ENCODE measurements at places on chromosomes 11 and 22. TPM values are rescaled to one million over a fixed set of nuclear protein-coding genes. Genes with fewer than 3 reads are reported as not detected.

DNA sequence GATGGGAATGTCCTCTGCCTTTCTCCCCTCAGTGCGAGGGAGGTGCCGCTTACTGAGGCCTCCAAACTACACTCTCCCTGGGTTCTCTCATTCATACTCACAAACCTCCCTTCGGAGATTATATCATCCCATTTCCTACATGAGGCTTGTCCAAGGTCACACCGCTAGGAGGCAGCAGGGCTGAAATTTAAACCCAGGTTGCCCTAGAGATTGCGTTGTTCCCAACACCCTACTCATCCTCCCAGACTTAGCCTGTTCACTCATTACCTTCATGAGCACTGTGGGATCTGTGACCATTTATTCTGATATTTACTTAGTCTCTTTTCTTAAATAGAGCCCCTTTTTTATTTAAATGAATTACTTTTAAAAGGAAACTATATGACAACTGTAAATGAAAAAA lies 31.1 kb downstream of the SDHAF2 start:
- no peak for DNase-seq

GRCh38 chr22:20102203-20102780 lies 13.6 kb upstream of the RANBP1 start:
- DNase-seq: no peak

GRCh38 chr11:83115026-83115425 lies 41.9 kb upstream of the PCF11 start:
- no peak for DNase-seq

GRCh38 chr11:71153005-71153390 lies 99.4 kb downstream of the SHANK2 start:
- no peak for DNase-seq

DNA sequence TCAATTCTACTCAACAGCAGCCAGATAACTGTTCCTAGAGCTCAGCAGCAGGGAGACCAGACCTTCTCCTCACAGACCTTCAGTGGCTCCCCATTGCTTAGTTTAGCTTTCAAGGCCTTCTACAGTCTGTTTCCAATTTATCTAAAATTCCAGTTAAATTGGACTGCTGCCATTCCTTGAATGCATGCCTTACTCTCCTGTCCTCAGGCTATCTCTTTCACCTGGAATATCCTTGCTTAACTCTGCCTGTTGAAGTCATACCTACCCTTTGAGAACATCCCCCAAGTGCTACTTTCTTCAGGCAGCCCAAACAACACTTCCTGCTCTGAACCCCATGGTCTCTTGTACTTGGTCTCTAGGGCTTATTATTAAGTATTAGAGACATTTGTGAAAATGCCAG lies 120.7 kb upstream of the TENM4 start:
- no peak for DNase-seq

- no peak for DNase-seq
These were observed 3.0 kb upstream of the SEC14L3 start for GRCh38 chr22:30474683-30475424.

DNA sequence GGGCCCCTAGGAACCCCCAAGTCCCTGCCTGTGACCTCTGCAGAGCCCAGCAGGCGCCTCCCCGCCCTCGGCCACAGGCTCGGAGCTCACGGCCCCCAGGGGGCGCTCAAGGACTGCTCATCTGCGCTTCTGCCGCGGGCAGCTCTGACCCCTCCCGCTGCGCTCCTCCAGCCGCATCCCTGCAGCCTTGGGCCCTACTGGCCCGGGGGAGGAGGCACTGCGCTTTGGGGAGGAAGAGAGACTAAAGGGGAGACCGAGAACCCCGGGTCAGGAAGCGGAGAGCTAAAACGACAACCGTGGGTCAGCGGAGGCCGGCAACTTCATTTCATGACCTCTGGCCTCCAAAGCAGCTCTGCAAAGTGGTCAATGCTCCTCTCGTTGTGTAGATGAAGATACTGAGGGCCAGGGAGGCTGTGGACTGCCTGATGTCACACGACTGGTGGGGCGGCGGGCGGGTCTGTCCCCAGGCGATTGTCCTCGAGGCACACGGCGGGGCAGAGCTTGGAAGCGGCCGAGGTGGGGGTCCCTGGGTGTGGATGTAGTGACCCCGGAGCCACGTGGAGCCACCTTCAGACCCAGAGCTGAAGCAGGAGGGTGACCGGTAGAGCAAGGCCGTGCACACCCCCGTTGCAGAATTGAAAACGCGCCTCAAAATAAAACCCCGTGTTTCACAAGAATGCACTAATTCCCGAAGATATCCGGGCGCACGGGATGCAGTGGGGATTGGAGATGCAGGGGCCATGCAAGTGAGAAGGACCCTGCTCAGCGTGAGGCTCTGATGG lies 2.7 kb upstream of the KRTAP5-6 start:
- DNase-seq: peak; percentile 94

DNA sequence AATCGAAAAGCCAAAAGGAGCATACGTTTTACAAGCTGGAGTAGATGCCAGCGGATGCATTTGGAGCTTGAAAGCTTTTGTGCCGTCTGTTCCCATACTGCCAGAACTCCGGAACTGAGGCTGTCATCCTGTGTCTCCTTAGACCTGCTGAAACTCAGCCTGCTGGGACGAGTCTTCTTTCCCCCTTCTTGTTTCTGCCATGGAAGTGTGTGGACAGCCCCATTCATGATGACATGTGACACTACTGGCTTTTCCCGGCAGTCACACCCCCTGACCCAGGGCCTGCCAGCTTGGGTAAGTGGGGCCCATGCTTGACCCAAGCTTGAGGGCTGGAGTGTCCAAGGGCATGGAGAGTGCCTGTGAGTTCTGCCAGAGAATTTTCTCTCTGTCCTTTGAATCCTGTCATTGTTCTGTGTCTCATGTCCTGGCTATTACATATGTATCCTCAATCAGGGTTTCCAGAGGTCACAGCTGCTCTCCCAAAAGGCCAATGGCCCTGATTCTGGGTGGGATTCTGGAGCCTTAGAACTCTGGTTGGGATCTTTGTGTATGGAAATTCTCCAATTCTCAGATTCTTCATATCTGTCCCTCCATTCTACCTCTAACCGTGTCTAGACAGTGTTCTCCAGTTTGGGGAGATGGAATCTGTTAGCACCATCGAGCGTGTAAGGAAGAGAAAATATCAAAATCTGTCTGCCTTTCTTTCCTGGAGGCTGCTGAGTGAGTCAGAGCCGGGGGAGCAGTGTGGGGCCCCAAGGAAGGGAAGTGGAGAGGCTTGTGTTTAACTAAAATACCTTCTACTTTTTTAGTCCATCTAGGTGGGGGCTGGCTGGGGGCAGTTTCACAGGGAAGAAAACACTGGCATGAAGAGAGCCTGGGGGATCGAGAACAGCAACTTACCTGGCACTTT lies 73.2 kb downstream of the KIAA1671 start:
- DNase-seq: no peak

DNA sequence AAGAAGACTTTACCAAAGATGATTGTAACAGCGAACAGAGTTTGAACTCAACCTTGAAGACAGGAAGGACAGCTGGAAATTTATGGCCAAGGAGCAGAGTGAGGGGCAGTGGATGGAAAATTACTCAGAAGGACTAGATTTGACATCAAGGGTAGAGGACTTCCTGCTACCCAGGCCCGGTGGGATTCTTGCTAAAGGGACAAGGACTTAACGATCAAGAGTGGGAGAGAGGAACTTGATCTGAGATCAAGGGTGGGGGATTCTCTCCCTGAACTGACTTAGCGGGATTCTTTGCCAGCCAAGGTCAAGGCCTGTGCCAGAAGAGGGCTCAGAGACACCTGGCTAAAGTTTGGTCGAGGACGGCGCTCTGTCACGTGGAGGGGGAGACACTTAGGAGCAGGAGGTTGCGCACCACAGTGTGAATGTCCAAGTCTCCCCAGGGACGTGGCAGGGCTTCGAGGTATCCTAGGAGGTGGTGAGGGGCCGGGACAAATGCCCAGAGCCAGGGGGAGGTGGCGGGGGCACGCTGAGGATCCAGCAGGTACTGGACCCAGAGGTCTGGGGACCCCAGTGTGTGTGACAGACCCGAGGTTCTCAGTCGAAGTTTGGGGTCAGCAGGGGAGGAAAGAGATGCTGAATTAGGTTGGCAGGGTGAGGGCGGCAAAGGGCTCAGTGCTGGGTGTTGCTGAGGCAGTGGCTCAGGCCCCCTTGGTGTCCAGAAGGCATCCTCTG lies 46.1 kb upstream of the SHISAL1 start:
- DNase-seq: no peak

The PKNOX2 gene
- 7.1 TPM for total RNA-seq

The SLC25A18 gene
- total RNA-seq: 0.11 TPM

The BCO2 gene
- 67.8 TPM for total RNA-seq

The IGLL1 gene
- total RNA-seq: not detected

Data from cardiac septum (tissue), 1 donor.